ENCODE measurements at places on chromosomes 2 and 18.
A peak's percentile ranks its signal among the peaks of the same experiment; 100 is the strongest.

GRCh38 chr2:201618744-201619662 lies 24.3 kb downstream of the TMEM237 start:
- peak; percentile 84 for DNase-seq

- no peak for DNase-seq
Observed at GRCh38 chr2:220046507-220046906, 419.1 kb downstream of the SLC4A3 start.

- DNase-seq: no peak
Observed at GRCh38 chr2:111930875-111931274, 32.5 kb downstream of the MERTK start.

GRCh38 chr2:191315365-191315752 lies 70.2 kb downstream of the MYO1B start:
- no peak for DNase-seq

- peak; percentile 28 for DNase-seq
Observed at GRCh38 chr2:199739413-199740110, 111.4 kb downstream of the FTCDNL1 start.

Measured in hepatic stellate cell (primary cell).